ENCODE measurements at places on chromosomes 5 and 9.

- DNase-seq: no peak
Observed at GRCh38 chr5:62093976-62094375, 212.0 kb upstream of the KIF2A start.

DNA sequence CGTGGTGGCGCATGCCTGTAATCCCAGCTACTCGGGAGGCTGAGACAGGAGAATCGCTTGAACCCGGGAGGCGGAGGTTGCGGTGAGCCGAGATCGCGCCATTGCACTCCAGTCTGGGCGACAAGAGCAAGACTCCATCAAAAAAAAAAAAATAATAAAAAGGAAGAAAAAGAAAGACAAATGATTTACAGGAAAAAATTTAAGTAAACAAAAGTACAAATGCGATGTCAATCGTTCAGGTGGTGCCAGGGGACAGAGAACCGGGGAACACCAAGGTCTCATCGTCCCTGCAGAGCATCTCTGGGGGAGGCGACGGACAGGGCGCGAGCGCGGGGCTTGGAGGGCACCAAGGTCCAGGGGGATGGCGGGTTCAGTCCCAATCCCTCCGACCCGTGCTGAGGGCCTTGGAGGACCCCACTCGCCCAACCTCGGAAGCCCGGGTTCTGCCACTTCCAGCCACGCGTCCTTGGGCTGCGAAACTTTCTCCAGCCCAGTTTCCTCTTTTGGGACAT lies 607 bp upstream of the HNRNPAB start:
- no peak for DNase-seq

DNA sequence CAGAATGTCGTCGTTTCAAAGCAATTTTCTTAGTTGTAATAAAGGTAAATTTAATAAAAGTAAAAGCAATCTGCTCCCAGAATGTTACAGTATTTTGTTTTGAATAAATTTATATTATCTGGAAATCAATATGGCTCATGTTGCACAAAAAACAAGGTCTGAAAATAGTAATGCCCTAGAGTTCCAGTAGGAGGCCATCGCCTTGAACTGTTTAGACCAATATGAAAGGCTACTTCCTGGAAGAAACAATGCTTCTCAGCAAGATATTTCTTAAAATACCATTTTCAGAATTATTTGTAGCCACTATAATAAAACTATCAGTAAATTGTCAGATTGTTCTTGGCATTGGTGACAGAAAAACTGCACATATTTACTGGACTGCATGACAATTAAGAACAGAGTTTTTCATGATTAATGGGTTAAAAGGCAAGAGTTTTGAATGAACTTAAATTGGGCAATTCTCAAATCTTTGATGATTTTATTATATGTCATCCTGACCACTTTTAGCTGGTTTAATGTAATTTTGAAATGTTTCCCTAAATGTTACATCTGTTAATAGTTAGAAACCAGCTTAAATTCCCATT lies 153.2 kb downstream of the COMMD10 start:
- no peak for DNase-seq

GRCh38 chr5:178468196-178468685 lies 122.0 kb downstream of the COL23A1 start:
- DNase-seq: no peak

GRCh38 chr9:95679874-95680273 lies 163.1 kb upstream of the PTCH1 start:
- DNase-seq: no peak

All from stimulated activated CD8-positive, alpha-beta memory T cell treated with anti-CD3 and anti-CD28 coated beads, Interleukin-15, amount 100 ng/mL, for 24 hours (primary cell).